ENCODE measurements at places on chromosomes 3 and 15.

DNA sequence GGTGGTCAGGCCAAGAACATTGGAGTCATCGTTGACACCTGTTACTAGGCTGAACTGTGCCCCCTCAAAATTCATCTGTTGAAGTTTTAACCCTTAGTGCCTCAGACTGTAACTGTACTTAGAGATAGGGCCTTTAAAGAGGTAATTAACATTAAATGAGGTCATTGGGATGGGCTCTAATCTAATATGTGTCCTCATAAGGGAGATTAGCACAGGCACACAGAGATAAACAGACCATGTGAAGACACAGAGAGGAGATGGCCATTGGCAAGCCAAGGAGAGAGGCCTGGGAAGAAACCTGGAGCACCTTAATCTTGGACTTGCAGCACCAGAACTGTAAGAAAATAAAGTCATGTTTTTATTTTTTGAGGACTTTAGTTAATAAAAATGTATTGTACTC lies 59.6 kb downstream of the PLCL2 start:
- DNase-seq, result no peak

GRCh38 chr3:7973006-7973405 lies 528.6 kb upstream of the LMCD1 start:
- no peak for DNase-seq

DNA sequence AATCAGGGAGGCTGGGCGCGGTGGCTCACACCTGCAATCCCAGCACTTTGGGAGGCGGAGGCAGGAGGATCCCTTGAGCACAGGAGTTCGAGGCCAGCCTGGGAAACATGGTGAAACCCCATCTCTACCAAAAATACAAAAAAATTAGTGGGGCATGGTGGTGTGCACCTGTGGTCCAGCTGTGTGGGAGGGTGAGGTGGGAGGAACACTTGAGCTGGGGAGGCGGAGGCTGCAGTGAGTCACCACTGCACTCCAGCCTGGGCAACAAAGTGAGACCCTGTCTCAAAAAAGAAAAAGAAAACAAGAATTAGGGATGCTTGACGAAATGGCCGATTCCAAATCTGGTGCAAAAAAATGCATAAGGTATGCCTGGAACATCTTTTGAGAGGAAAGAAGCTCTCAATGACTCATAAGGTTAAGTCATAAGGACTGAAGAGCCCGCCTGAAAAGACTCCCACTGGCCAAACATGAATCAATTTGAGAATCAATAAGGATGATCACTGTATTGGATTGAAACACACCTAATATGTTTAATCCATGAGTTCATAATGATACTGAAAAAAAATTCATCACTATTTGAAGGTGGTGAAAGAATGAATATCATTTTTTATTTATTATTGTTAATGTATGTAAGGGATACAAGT lies 27.7 kb downstream of the BLM start:
- DNase-seq, result no peak

- DNase-seq, result no peak
Measured at GRCh38 chr3:51243924-51244323, 141.2 kb upstream of the MANF start.

- DNase-seq, result no peak
Measured at GRCh38 chr15:58589047-58589446, 157.3 kb downstream of the LIPC start.

GRCh38 chr15:89475661-89476060 lies 20.7 kb downstream of the RHCG start:
- no peak for DNase-seq

- no peak for DNase-seq
Measured at GRCh38 chr3:114741066-114741465, 406.0 kb downstream of the ZBTB20 start.

GRCh38 chr3:152835601-152836102 lies 721 bp downstream of the P2RY1 start:
- DNase-seq, result no peak

GRCh38 chr3:120416868-120417267 lies 33.9 kb downstream of the FSTL1 start:
- DNase-seq, result no peak

GRCh38 chr3:26375843-26376530 lies 246.6 kb upstream of the LRRC3B start:
- no peak for DNase-seq

- no peak for DNase-seq
Measured at GRCh38 chr15:78364233-78364632, 24.1 kb downstream of the CRABP1 start.

- DNase-seq, result no peak
Measured at GRCh38 chr3:134857776-134858362, 62.8 kb downstream of the EPHB1 start.

- no peak for DNase-seq
Measured at GRCh38 chr3:131174752-131175151, 148.1 kb downstream of the NEK11 start.

- DNase-seq, result no peak
Measured at GRCh38 chr15:53884441-53884840, 93.8 kb upstream of the UNC13C start.

- peak; percentile 30 for DNase-seq
Measured at GRCh38 chr15:42385206-42385979, 26.1 kb downstream of the CAPN3 start.

- DNase-seq, result no peak
Measured at GRCh38 chr15:64857421-64857820, 15.7 kb downstream of the PLEKHO2 start.

- no peak for DNase-seq
Measured at GRCh38 chr3:153864793-153865192, 256.4 kb upstream of the ARHGEF26 start.

GRCh38 chr3:52228751-52229291 lies 3.4 kb upstream of the TLR9 start:
- no peak for DNase-seq

DNA sequence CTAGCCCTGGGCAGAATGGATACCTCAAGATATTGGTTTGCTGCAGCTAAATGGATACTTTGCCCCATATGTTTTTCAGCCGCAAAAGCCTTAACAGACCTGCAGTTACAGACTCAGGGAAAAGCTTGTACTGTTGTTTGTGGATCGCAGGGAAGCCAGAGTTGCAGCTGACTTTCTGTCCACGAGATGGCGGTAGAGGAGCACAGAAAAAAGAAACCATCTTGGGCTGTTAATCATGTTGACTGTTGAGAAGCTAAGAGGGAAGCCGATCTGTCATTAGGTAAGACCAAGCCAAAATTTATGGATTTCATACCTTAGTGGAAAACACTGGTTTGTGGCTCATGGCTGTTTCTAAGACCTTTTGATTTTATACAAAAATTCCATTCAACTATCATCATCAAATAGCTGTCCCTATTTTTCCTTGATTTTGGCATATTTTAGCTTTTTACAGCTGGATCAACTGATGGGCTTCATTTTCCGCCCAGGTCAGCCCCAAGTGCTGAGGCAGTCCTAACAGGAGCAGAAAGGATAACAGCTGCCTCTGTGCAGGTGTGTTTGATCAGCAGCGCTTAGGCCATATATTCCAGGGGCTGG lies 205.7 kb upstream of the ZPLD1 start:
- peak; percentile 86 for DNase-seq

GRCh38 chr15:34760909-34761308 lies 6.1 kb upstream of the GJD2 start:
- no peak for DNase-seq

DNA sequence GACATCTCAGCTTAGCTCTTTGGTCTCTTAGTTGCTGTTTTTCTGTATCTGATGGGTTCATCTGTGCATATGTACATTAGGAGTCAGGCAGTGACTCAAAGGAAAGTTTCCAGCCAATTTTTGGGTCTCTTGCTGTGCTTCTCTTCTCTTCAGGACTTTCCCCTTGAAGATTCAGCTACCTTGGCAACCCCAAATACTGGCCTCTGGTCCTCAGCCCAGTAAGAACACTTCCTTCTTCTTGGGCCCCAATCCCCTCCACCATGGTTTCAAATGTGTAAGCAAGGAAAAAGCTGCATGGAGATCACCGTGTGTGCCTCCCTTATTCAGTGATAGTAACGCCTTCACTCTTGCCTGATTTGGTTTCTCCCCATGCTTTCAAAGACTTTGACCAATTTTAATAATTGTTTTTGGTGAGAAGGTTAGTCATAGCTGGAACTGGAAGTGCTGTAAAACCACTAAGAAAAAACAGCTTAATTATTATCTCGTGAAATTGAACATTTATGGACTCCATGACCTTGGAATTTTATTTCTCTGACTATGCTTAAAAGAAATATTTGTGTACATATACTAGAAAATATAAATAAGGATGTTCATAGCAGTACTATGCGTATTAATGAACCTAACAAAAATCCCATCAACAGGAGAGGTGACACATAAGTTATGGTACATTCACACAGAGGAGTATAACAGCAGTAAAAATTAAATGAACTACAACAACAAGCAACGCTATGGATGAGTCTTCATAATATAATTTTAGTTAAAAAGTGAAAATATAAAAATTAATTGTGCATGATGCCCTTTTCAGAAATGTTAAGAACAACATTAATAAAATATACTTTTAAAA lies 125.3 kb upstream of the BCL6 start:
- no peak for DNase-seq

DNA sequence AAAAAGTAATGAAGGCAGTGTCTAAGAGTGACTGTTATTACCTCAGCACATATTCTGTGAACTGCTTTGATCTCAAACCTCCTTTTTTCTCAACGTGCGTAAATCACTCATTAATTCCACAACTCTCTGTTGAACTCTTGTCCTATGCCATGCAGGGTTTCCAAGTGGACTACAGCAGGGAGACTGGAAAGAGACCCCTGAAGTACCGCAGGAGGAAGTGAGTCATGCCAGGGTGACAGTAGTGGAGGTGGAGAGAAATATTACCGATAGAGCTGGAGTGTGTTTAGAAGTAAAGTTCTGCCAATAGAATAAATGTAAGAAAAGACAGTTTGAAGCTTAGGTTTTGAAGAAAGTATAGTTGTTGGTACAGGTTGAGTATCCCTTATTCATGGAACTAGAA lies 908.9 kb downstream of the ROBO1 start:
- DNase-seq, result no peak

DNA sequence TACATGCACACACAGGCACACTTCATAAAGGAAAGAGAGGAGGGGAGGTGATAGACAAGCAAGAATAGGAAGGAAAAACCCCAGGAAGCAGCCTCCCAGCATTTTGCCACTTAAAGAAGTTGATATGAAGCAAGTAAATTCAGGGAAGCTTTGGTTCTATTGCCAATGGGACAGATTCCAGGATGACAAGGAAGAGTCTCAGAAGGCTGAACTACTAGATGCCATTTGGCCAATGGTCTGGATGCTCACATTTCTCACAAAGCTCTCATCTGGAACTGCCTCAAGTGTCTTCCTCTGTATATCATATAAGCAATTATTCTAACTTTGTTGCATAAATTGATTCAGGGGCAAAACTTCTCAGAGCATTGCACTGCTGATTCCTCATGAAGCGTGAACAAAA lies 78.8 kb upstream of the STRIT1 start:
- DNase-seq, result no peak

GRCh38 chr3:188842639-188843038 lies 329.1 kb upstream of the TPRG1 start:
- no peak for DNase-seq

DNA sequence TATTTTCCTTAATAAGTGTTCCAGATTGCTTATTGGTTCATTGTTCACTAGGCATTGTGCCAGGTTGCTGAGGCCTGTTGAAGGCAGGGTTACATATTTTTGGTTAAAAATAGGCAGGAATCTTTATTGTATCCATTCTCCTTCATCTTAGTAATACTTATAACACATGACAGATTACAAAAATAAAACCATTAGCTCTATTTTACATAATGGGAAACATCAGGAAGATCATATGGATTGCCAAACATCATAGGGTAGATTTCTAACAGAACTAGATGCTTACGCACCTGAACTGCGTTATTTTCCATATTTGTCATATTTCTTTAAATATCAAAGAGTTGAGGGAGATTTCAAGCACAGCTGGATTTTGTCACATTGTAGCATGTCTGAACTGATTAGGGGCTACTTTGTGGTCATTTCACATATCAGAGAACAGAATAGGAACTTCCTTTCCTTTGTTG lies 462.9 kb upstream of the SGO1 start:
- no peak for DNase-seq

GRCh38 chr15:35605764-35606449 lies 59.9 kb upstream of the DPH6 start:
- no peak for DNase-seq

GRCh38 chr3:117709108-117709507 lies 999.5 kb downstream of the TUSC7 start:
- no peak for DNase-seq

DNA sequence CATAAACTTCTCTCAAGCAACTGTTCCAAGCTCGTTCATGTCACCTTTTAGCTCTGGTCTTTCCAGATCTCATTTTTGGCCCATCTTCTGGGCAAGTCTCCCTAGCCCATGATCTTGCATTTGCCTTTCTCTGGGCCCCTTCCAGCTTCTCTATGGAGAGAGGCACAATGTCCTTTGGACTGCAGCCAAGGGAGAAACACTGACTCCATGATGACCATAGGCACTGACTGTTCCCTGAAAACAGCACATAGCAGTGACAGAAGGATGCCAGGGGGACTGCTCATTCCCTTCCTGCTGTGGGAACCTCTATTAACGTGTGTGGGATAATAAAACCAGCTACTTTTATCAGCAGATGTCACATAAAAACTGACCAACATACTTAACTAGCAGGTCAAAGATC lies 60.3 kb downstream of the STRIT1 start:
- DNase-seq, result no peak

GRCh38 chr15:67101911-67102598 lies 36.7 kb downstream of the SMAD3 start:
- DNase-seq, result no peak

DNA sequence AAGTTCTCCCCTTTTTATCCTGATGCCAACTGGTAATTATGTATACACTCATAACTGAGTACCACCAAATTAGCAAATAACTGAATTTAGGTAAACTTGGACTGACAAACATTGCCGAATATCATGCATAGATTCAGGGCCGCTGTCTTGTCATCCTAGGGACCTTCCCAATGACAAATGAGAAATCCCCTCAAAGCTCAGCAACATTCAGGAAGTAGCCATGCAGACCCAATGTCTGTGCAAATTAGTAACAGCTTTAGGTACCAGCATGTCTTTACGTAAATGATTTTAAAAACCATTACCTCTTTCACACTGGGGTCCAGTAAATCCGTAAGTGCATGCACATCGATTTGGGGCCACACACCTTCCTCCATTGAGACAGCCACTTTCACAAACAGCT lies 49.5 kb downstream of the FBN1 start:
- no peak for DNase-seq

GRCh38 chr3:86245360-86245759 lies 745.6 kb downstream of the VGLL3 start:
- no peak for DNase-seq
